ENCODE measurements at places on chromosomes 7 and 10.

- no peak for DNase-seq
Observed at GRCh38 chr10:1620803-1621202, 116.5 kb downstream of the ADARB2 start.

DNA sequence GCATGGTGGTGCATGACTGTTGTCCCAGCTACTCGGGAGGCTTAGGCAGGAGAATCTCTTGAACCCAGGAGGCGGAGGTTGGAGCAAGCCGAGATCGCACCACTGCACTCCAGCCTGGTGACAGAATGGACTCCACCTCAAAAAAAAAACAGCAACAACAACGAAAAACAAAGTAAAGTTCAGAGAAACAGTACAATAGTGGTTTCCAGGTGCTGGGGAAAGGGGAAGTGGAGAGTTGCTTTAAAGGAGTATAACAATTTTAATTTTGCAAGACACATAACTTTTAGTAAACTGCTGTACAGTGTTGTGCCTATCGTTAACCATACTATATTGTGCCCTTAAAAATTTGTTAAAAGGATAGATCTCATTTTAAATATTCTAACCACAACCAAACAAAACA is 662.7 kb upstream of the POT1 start:
- DNase-seq, result no peak

GRCh38 chr10:101217450-101218281 is 11.6 kb downstream of the LBX1 start:
- peak; percentile 40 for DNase-seq

GRCh38 chr7:121278120-121279021 is 50.4 kb upstream of the WNT16 start:
- DNase-seq, result no peak

DNA sequence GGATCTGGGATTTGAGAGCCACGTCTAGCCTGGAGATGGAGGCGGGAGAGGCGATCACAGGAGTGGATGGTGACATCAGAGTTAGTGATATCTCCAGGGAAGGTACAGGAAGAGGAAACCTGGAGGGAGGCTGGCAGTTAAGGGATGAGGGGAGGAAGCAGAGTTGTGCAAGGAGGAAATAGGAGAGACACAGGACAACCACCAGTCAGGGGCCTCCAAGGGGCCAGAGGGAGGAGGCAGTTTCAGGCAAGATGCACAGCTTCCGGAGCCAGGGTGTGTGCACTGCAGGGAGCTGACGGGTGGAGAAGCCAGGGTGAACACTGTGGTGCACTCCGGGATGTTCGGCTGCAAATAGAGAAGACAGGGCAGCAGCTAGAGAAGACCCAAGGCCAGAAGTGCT is 141.2 kb downstream of the GLI3 start:
- no peak for DNase-seq

DNA sequence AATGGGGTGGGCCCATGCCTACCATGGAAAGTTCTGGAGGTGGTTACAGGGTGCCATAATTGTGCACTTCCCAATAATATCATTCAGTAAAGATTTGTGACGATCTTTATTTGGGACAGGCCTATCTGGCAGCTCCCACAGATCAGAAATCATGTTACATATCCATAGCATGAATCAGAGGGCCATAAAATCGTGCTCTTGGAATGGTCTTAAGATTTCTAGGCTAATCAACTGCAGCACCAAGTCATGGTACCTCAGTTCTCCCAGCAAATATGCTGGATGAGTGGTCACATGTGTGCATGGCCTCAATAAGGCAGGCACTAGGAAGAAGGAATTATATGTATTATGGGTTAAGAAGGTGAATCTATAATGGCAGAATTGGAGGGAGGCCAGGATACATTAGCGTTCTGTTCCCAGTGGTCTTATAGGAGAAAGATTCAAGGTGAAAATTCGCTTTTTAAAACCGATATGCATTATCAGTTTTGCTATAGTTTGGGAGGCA is 134.7 kb downstream of the NRP1 start:
- DNase-seq, result no peak

GRCh38 chr10:101040061-101040460 is 9.0 kb downstream of the SFXN3 start:
- DNase-seq, result peak; percentile 86

- DNase-seq, result no peak
Observed at GRCh38 chr10:34495938-34496337, 319.2 kb downstream of the PARD3 start.

- DNase-seq, result no peak
Observed at GRCh38 chr7:50923476-50923875, 140.8 kb upstream of the GRB10 start.

DNA sequence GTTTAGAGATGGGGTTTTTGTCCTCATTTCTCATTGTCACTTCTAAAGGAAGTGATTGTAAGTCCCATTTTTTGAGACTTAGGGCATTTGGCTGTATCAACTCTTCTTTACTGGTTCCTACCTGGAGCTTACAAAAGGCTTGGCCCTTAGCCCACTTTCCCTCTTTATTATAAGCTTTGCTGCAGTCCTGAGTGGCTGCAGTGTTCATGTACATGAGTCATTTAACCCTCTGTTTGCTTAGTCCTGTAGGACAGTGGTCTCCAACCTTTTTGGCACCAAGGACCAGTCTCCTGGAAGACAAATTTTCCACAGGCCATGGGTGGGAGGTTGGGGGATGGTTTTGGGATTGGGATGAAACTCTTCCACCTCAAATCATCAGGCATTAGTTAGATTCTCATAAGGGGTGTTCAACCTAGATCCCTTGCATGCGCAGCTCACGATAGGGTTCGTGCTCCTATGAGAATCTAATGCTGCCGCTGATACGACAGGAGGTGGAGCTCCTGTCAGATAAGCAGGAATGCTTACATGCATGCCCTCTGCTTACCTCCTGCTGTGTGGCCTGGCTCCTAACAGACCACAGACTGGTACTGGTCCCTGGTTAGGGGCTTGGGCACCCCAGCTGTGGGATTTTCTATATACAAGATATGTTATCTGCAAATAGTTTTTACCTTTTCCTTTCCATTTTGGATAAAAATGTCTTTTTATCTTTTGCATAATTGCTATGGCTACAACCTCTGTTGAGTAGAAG is 99.7 kb downstream of the CCSER2 start:
- no peak for DNase-seq

DNA sequence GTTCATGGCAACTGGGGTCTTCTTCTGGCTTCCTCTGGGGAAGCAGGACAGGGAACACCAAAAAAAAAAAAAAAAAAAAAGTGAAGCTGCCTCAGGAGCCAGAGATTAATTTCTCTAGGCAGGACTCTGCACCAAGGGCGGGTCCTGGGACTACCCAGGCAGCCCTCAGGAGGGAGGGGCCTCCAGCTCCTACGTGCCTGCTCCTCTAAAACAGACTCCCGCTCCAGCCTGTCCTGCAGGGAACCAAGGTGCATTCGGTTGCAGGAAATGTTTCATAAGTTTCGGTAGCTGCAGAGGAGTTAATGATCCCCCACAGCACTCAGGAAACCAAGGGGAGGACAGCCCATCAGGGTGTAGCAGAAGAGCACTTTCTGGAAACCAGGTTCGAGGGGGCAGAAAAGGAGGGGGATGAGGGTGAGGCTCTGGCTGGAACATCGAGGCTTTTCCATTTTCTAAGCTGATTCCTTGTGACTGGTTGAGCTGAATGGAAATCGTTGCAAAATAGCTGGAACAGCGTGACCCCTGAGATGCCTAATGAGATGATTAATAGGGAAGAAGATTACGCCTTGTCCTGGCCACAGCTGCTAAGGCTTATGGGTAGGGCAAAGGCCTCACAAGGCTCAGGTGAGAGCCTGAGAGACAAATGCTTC is 84.2 kb downstream of the STRA8 start:
- DNase-seq, result no peak

DNA sequence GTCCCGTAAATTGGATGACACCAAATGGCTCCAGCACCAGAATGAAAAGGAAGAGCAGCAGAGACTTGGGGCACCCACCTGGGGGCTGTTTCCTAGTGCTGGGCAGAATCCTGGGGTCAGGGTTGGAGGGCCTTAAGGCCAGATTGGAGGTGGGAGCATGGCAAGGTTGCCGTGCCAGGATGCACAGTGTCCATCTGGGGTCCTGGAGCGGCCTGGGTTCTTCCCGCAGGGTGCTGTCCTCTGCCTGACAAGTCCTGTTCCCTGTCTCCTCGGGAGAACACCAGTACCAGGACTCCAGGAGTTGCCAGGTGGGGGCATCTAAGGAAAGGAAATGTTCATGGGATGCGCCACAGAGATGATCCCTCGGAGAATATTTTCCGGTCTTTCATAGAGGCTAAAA is 42.8 kb downstream of the MGMT start:
- no peak for DNase-seq

DNA sequence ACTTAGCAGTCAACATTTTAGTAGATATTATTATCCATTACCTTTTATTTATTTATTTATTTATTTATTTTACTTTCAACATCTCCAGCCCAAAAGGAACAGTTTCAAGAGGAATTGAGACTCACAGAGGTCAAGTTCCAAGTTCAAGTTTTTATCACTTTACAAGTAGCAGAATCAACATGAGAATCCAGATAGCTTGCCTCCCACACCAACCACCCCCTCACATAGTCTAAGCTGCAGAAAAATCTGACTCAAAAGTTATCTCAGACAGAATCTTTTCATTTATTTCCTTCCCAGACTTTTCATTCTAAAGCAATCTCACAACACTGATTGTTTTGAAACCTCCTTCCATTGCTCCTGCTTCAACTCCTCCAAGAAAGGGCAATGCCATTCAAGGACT is 129.6 kb downstream of the GRM3 start:
- DNase-seq, result no peak

DNA sequence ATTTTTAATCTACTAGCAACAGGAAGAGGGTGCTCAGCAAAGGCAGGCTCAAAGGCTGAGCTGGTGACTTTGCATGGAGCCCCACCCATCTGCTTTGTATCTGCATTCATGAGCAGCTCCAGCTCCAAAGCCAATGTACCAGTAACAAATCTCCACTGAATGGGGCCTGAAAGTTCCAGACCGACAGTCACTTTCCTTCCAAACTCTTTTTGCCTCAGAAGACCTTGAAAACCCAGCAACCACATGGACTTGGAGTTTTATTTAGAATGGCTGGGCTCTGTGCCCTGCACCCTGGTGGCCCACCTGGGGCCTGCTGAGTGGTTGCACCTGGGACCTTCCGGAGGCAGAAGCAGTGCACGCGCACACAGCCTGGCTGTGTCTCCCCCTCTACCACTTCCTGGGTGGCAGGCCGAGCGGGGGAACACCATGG is 195.0 kb upstream of the PLXNA4 start:
- no peak for DNase-seq

DNA sequence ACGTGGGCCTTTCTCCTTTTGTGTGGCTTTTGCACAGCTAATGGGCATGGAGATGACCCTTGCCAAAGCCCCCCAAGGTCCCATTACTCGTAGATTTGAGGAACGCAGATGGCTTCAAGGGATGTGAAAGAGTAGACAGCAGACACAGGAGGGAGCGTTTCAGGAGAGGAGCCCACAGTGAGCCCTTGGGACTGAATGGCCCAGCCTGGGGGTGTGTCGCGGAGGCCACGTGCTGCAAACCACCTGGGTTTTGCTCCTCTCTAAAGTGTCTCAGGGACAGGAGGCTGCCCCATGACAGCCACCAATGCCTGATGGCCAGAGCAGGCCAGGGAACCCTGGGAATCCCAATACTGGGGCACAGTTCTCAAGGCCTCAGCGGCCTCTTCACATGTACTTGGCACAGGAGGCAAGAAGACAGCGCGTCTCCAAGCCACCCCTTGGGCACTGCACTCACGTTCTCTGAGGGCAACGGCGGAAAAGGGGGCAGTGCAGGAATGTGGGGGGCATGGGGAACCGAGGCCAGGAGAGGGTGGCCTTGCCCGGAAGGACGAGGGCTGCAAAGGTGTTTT is 185.2 kb downstream of the WDR37 start:
- no peak for DNase-seq

DNA sequence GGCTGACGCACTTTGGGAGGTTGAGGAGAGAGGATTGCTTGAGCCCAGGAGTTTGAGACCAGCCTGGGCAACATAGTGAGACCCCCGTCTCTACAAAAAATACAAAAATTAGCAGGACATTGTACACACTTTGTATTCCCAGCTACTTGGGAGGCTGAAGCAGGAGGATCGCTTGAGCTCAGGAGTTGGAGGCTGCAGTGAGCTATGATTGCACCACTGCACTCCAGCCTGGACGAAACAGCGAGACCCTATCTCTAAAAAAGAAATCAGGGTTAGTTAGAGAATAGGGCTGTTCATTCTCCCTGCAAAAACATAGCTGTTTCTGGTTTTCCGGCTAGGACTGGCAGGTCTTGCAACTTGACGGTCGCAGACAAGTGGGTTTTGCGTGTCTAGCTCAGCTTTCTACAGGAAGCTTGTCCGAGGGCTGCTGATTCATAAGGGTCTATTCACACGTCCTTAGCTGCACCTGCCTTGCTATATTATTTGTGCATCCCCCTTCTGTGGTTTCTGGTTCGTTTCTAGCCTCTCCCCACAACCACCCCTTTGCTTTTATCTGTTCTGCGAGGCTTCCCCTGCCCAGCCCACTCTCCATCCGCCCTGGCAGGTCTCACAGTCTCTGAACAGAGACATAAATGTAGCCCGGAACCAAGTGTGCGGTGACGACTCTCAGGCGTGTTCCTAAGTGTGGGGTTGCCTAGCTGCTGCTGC is 10.7 kb downstream of the AMZ1 start:
- no peak for DNase-seq

- DNase-seq, result peak; percentile 53
Observed at GRCh38 chr7:126790763-126791162, 462.0 kb downstream of the GRM8 start.

GRCh38 chr7:133625046-133625445 is 372.2 kb downstream of the EXOC4 start:
- DNase-seq, result no peak

DNA sequence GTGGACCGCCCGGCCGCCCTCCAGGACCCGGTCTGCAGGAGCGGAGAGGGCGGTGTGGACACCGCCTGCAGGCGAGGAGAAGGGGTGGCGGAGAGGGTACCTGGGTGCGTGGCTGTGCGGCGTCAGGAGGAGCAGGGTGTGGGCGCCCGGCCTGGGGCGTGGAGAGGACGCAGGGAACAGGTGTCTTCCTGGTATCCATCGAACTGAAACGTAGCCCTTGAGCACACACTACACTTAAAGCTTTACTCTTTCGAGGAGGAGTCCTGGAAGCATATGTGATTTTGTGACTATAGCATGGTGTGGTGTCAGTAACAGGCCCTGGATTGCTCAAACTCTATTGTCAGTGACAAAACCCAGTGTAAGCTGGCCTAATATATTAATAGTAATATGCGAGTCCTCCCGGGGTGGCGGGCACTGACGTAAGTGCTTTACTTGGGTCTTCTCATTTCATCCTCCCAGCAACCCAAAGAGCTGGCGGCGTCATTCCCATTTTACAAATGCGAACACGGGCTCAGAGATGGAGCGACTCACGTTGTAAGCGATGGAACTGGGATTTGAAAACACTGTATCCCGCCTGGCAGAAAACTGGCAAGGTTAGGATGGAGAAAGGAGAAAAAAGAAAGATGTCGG is 508 bp upstream of the TECPR1 start:
- DNase-seq, result no peak

GRCh38 chr7:133857376-133858119 is 269.6 kb upstream of the LRGUK start:
- DNase-seq, result no peak

GRCh38 chr7:34158368-34159153 is 253.2 kb downstream of the BMPER start:
- peak; percentile 34 for DNase-seq
